ENCODE measurements at places on chromosomes 5 and 9. TPM values are rescaled to one million over a fixed set of nuclear protein-coding genes. Genes with fewer than 3 reads are reported as not detected.

Gene PDE6A
- not detected for polyA plus RNA-seq

Gene PCDHGA3
- polyA plus RNA-seq: 1.4 TPM

Gene AFAP1L1
- 38.7 TPM for polyA plus RNA-seq

Gene FCN2
- not detected for polyA plus RNA-seq

Gene FAM169A
- polyA plus RNA-seq: 6.1 TPM

Gene GFRA3
- 0.51 TPM for polyA plus RNA-seq

Gene ICE1
- polyA plus RNA-seq: 17.7 TPM

Gene SOX30
- not detected for polyA plus RNA-seq

Gene FLT4
- 3.9 TPM for polyA plus RNA-seq

Gene FOXD4L5
- polyA plus RNA-seq: 0.20 TPM

Gene TSPAN17
- polyA plus RNA-seq: 32.0 TPM

Gene ACOT12
- polyA plus RNA-seq: not detected

Gene KIF4B
- polyA plus RNA-seq: 0.05 TPM

Gene TMC1
- not detected for polyA plus RNA-seq

Gene SLCO6A1
- 0.32 TPM for polyA plus RNA-seq

Gene TAL2
- polyA plus RNA-seq: not detected

Gene ADAMTS16
- polyA plus RNA-seq: 0.07 TPM

Gene LPCAT1
- polyA plus RNA-seq: 48.8 TPM

Gene OCLN
- 4.0 TPM for polyA plus RNA-seq

Gene GDNF
- polyA plus RNA-seq: not detected

Gene C9orf50
- polyA plus RNA-seq: 4.3 TPM

Gene DBH
- 0.04 TPM for polyA plus RNA-seq

Gene ZNF462
- 11.4 TPM for polyA plus RNA-seq

Gene GM2A
- 34.3 TPM for polyA plus RNA-seq

Gene GRIN3A
- not detected for polyA plus RNA-seq

Gene PCDHA6
- polyA plus RNA-seq: 7.7 TPM

Gene AHRR
- polyA plus RNA-seq: 0.99 TPM

Gene ANKRD18A
- 10.3 TPM for polyA plus RNA-seq

Gene IL13
- polyA plus RNA-seq: not detected

Gene TNC
- 23.9 TPM for polyA plus RNA-seq

Gene SLC36A2
- not detected for polyA plus RNA-seq

Gene SPATA31E1
- not detected for polyA plus RNA-seq

Gene OR1J4
- not detected for polyA plus RNA-seq

Gene SLC25A48
- not detected for polyA plus RNA-seq

Gene TXN
- 287 TPM for polyA plus RNA-seq

Gene LCN2
- not detected for polyA plus RNA-seq

Gene TESK1
- polyA plus RNA-seq: 30.3 TPM

Gene GABBR2
- polyA plus RNA-seq: not detected

Gene GARIN3
- polyA plus RNA-seq: not detected

Gene ARHGEF37
- polyA plus RNA-seq: 6.3 TPM

Gene ITK
- polyA plus RNA-seq: not detected

Gene FSD1L
- polyA plus RNA-seq: 10.1 TPM

Gene CORO2A
- polyA plus RNA-seq: 1.1 TPM

Gene BRINP1
- polyA plus RNA-seq: 4.5 TPM

Gene SEMA5A
- polyA plus RNA-seq: 12.9 TPM

Gene OR2Y1
- polyA plus RNA-seq: not detected

Gene SLC22A4
- 0.32 TPM for polyA plus RNA-seq

Gene STKLD1
- 7.3 TPM for polyA plus RNA-seq

Gene C9orf72
- polyA plus RNA-seq: 13.1 TPM

Gene UBE2QL1
- 6.3 TPM for polyA plus RNA-seq

Gene PTPN3
- 0.84 TPM for polyA plus RNA-seq

Gene NR2F1
- 0.13 TPM for polyA plus RNA-seq

Gene ADAM19
- 6.5 TPM for polyA plus RNA-seq

Gene FOXI1
- not detected for polyA plus RNA-seq

Gene LVRN
- polyA plus RNA-seq: 0.25 TPM

Gene SLC6A19
- 0.32 TPM for polyA plus RNA-seq

Measured in cardiac muscle cell (in vitro differentiated cells and primary cell).